GM23248 (cell line): ENCODE measurements at places on chromosomes 7 and 10. TPM values are rescaled to one million over a fixed set of nuclear protein-coding genes. Genes with fewer than 3 reads are reported as not detected.

RBM20 gene
- 0.13 TPM in 1 of 2 replicates, not detected in the other for total RNA-seq

- H3K27ac ChIP-seq: no peak overlapping the region
- H3K4me3 ChIP-seq: no peak overlapping the region
- no peaks in the 10 kb centered on the region for H3K36me3 ChIP-seq
- no peaks in the 10 kb centered on the region for H3K4me1 ChIP-seq
Observed at GRCh38 chr10:132550366-132551092, 12.9 kb downstream of the INPP5A start.

- no peak overlapping the region for H3K27ac ChIP-seq
- H3K27me3 ChIP-seq: no peaks in the 10 kb centered on the region
- H3K4me1 ChIP-seq: peaks cover 14% of the 10 kb centered on the region
- H3K4me3 ChIP-seq: no peak overlapping the region
- H3K36me3 ChIP-seq: no peaks in the 10 kb centered on the region
- no peak for DNase-seq
Observed at GRCh38 chr7:13948019-13948801, 41.3 kb downstream of the ETV1 start.

HOXA9 gene
- total RNA-seq: 32.1 and 43.7 TPM in 2 replicates

DNA sequence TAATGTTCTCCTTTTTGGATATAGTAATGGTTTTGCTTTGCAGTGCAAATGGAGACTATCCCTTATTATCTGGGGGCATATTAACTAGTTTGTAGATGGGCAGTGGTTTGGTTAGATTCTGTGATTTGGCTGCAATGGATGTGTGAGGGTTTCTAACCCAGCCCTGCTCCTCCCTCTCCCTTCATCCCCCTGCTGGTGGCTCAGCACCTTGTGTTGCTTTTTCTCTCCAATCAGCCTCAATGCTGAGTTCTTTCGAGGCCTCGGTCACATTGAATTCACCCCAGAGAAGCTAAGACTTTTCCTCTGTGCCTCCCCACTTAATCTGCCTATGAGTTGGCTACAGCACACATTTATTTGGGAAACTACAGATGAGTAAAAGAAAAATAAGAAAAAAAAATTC, 120.0 kb downstream of the MALRD1 start:
- H3K4me3 ChIP-seq: no peak overlapping the region
- H3K4me1 ChIP-seq: no peaks in the 10 kb centered on the region
- no peaks in the 10 kb centered on the region for H3K36me3 ChIP-seq
- H3K27me3 ChIP-seq: no peaks in the 10 kb centered on the region
- no peak for DNase-seq
- H3K27ac ChIP-seq: no peak overlapping the region
